ENCODE measurements at places on chromosomes 3 and 15.

GRCh38 chr15:98506711-98507110 lies 141.6 kb upstream of the IGF1R start:
- DNase-seq = no peak

- DNase-seq = no peak
Observed at GRCh38 chr3:167469381-167469780, 4.5 kb downstream of the SERPINI2 start.

DNA sequence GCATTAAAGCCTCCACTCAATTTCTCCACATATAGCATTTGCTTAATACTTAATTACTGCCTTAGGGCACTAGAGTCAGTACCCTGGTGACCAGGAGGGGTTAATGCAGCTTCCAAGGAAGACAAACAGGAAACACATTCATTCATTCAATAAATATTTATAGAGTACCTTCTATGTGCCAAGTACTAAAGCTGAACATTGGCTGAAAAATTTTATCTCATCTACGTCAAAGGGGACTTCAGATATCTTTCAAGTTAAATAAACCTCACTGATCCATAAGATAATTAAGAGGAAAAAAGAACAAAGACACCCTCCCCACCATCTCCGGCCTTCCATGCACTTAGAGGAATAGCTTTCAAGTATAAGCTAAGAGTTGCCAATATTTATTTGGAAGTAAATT lies 156.9 kb upstream of the PRICKLE2 start:
- DNase-seq = no peak

DNA sequence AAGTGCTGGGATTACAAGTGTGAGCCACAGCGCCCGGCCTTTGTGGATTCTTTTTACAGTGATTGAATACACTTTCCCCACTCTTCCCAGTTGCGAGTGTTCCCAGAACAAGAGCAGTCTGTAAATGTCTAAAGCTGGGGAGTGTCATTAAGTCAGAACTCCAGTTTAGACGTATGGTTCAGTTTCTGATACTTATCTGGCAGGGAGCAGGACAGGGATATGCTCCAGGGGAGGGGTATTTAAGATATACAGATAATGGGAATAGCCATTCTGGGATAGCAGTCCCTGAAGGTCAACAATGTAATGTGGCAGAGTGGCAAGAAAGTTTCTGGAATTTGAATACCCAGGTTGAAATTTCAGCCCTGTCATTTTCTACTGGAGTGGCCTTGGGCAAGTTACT lies 164.1 kb downstream of the SSR3 start:
- no peak for DNase-seq

- DNase-seq = no peak
Observed at GRCh38 chr15:50939911-50940310, 31.4 kb downstream of the AP4E1 start.

- DNase-seq = no peak
Observed at GRCh38 chr15:95919460-95919859, 411.0 kb upstream of the NR2F2 start.

- no peak for DNase-seq
Observed at GRCh38 chr3:71528816-71529215, 54.7 kb downstream of the FOXP1 start.

DNA sequence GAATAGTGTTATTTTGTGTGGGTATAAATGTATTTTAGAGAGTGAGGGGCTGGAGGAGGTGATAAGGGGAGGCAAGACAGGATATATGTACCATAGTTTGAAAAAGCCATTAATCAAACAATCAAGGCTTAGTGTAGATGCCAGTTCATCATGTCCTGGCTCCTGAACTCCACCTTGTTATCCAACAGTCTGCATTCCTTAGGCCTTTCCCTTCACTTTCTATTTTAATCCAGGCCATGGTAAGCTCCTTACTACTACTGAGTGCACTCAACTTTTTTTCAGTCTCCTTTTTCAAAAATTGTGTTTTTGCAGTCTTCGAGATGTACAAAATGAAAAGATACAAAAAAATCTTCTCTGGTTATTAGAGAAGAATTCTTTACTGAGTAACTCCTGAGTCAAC lies 700.5 kb upstream of the NAALADL2 start:
- DNase-seq = no peak

- DNase-seq = no peak
Observed at GRCh38 chr3:30124435-30125370, 481.7 kb upstream of the TGFBR2 start.

DNA sequence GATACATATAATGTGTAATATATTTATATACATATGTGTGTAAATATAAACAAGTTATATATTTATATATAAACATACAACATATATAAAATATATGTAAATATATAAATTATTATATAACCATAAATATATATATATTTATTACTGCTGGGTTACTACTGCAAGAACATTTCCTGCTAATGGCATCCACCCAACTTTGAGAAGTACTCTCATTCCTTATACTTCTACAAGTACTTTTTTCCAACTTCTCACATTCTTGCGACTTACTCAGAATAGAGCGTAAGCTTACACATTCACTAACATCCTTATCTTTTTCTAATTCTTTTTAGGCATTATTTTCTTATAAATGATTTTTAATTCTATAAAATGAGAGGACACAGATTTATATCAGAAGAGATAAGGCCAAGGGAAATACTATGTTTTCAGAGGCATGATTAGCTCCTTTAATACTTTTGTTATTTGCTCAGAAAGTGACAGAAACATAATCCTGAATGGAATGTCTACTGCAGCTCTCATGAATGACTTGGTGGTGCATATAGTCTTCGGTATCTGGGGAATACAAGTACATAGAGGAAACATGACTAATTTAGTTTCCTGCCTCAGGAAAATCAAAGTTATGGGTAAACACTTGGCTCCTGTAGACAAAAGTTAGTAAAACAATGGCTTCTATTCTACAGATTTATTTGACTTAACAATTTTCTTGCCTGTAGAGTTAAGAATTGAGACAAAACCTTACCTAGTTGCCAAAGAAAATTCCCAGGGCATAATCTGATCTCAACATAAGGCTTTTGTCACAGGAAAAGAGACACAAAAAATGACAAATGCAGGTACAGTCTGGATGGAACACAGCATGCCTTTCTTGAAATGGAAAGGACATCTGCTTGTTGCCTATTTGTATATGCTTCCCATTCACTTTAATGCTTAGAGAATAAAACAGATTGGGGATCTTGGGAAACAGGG lies 453.9 kb downstream of the SQOR start:
- no peak for DNase-seq

Data from activated CD8-positive, alpha-beta memory T cell treated with anti-CD3 and anti-CD28 coated beads for 48 hours (primary cell).